Cortex of kidney (tissue), 1 donor: ENCODE measurements at places on chromosomes 16 and 17.

DNA sequence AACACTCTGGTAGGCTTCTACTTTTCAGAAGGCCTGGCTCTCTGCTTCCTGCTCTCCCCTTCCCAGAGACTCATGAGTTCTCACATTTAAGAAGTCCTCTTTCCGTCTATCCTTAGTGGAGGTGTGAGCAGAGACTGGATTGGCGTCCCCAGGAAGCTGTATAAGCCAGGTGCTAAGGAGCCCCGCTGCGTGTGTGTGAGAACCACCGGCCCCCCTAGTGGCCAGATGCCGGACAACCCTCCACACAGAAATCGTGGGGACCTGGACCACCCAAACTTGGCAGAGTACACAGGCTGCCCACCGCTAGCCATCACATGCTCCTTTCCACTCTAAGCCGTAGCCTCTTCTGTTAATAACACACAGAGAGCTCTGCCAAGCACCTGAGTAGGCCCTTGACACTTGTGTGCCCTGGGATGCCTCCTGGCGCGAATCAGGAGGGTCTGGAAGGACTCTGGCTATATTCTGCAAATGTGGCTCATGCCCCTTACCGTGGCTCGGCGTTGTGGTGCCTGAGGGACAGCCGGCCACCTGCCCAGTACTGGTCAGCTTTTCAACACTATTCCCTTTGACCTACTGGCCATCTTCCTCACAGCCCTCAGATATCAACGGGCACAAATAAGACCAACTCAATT, 13.9 kb downstream of the CYB5D2 start:
- DNase-seq, result no peak

- no peak for DNase-seq
Measured at GRCh38 chr16:24257958-24258357, 1.8 kb downstream of the CACNG3 start.

DNA sequence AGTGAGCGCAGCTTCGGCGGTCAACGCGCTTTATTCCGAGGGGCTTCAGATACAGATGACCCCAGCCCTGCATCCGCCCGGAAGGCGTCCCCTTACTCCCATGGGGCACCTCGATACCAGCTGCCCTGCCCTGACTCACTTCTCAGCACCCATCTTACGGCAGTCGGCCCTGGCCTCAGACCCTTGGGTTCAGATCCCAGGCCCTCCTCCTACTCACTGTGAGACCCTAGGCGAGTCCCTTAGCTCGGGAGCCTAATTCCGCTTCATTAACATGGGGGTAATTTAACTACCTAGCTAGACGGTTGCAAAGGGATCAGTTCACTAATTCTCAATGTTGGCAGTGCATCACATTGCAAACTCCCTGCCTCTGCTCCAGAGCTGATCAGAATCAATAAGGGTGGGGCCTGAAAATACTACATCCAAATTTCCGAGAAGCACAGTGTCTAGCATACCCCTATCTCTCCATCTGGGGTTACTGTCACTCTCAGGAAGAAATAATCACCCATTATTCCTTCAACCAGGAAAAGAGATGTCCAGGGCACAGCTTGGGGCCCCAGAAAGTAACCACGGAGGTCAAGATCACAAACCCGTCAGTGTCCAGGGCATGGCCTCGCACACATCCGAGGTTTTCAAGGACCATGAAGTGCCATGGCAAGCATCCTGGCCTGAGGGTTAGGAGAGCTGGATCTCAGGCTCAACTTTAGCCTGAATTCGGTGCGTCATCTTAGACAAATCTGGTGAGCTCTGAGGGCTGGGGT, 415 bp upstream of the FLOT2 start:
- no peak for DNase-seq

DNA sequence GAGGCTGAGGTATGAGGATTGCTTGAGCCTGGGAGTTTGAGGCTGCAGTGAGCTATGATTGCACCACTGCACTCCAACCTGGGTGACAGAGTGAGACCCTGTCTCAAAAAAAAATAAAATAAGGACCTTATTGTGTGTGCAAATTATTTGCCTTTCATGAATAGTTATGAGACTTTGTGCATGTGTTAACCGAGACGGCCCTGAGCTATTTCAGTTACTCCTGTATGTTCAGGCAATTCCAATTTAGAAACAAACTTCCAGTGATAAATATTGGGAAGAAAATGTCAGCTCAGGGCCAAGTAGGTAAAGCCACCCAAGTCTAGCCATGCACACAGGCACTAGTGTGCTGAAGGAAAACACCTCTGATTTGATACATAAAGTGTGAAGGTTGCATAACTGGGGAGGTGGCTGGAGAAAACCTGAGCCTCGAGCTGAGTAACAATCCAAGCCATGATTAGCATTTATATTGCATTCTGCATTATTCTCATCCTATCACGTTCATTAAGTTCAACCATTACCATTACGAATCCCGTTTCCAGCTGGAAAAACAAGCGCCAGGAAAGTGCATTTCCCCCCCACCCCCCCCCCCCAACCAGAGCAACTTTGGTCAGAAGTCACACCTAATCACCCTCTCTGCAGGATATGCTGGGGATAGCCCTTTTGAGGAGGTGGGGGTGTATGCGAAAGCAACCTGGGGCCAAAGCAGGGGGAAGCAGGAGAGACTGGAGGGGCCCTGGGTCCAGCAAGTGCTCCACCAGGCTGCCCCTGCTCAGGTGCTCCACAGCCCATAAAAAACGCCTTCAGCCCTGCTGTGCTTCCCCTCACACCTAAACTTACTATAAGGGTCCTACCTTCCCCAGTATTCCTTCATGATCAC, 18.6 kb upstream of the ENDOV start:
- DNase-seq, result no peak

GRCh38 chr16:51152691-51153576, 1.9 kb upstream of the SALL1 start:
- no peak for DNase-seq

- peak; percentile 34 for DNase-seq
Measured at GRCh38 chr16:48365601-48366164, 19.5 kb downstream of the SIAH1 start.

DNA sequence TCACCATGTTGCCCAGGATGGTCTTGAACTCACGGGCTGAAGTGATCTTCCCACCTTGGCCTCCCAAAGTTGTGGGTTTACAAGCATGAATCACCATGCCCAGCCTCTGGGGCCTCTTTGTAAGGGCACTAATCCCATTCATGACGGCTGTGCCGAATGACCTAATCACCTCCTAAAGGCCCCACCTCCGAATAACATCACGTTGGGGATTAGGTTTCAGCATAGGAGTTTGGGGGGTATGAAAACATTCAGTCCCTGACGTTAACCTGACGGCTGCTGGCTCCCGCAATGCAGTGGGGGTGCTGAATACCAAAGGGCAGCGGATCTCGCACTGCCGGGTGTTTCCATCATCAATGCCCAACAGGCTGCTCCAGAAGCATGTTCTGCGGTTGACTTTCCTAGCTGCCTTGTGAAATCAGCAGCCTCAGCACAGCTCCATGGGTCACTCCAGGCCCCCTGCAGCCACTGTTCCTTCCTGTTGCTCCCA, 120.8 kb upstream of the SEC14L1 start:
- DNase-seq, result no peak

DNA sequence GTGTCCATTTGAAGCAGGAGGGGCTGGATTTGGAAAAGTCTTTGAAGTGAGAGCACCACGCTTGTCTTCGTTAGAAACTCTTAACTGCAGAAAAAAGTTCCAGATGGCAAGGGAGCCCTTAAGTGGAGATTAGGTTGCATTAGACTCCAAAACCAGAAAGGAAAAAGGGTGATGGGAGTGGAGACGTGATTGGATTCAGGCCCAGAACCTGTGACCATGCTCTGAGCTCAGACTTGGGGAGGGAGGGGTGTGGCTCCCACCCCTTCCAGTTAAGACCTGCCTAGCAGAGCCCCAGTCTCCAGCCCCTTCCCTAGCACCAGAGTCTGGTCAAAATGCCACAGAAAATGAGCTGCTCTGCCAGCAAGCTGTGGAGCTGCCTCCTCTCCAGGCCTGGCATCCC, 6.4 kb upstream of the LGALS9 start:
- no peak for DNase-seq

GRCh38 chr17:19301973-19302372, 60.5 kb downstream of the B9D1 start:
- DNase-seq, result no peak

DNA sequence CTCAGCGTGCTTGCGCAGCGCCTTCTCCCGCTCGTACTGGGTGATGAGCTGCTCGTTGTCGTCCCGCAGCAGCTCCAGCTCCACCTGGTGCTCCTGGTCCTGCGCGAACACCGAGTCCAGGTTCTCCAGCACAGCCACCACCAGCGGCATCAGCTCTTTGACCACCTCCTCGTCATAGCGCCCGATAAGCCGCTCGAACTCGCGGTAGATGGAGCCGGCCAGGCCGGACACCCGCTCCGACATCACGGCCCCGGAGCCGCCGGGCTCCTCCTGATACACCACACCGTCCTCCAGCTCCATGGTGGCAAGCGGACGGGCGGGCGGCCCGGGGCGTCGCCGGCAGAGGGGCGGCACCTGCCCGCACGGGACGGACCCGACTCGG, 320 bp downstream of the SPAG9 start:
- no peak for DNase-seq

- DNase-seq, result no peak
Measured at GRCh38 chr16:57801098-57801808, 1.0 kb downstream of the KIFC3 start.

- no peak for DNase-seq
Measured at GRCh38 chr17:45013021-45013997, 38.1 kb downstream of the DCAKD start.

DNA sequence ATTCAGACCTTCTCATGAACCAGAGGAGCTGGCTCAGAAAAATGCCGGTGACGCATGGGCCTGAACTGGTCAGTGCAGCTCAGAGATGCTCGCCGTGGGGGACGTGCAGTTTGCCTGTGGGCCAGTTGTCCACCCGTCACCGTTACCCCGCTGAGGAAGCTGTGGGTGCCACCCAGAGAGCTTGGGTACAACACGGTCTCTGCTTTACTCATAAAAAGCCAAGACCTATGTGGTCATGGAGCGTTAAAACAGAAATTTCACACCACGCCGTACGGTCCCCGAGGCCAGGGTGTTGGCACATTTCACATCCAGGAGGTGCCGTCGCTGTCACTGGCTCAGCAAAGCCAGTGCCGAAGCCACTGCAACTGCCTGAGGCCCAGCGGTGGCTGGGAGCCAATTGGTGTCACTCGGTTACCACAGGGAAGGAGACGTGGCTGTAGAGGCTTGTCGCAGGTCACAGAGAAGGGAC, 120.9 kb downstream of the METRNL start:
- DNase-seq, result no peak

DNA sequence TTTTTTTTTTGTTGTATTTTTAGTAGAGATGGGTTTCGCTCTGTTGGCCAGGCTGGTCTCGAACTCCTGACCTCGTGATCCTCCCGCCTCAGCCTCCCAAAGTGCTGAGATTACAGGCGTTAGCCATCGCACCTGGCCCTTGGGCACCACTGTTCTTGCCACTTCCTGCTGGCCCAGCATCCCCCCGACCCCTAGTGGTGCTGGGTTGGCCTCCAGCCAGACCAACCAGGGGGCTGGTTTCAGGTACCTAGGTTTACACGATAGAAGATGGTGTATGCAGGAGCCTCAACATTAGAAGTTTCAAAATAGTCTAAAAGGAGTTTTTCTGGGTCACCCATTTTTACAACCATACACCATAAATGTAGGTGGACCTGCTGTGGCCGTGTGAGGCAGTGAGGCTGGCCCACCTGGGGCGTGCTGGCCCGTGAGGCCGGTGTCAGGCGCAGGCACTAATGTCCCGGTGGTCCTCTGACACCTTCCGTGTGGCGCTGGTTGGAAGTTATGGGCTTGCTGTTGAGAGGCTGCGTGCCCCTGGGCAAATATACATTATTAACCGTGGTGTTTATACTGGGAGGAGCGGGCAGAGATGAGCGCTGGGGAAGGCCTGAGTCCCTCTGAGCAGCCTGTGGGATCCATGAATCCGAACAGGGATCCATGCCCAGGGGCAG, 43.5 kb downstream of the CFAP20 start:
- DNase-seq, result no peak

GRCh38 chr17:47660064-47660492, 10.4 kb downstream of the KPNB1 start:
- no peak for DNase-seq

DNA sequence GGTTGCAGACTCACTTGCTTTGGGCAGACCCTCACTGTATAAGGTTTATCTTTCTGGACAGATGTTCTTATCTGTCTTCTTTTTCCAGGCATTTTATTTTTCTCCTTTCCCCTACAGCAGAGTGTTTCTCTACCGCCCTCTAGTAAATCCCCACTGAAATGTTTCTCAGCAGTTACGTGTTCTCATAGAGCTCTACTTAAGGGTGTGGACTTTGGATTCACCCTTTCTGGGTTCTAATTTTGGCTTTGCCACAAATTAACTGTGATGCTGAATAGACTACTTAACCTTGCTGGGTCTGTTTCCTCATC, 2.0 kb downstream of the ADAT1 start:
- no peak for DNase-seq

DNA sequence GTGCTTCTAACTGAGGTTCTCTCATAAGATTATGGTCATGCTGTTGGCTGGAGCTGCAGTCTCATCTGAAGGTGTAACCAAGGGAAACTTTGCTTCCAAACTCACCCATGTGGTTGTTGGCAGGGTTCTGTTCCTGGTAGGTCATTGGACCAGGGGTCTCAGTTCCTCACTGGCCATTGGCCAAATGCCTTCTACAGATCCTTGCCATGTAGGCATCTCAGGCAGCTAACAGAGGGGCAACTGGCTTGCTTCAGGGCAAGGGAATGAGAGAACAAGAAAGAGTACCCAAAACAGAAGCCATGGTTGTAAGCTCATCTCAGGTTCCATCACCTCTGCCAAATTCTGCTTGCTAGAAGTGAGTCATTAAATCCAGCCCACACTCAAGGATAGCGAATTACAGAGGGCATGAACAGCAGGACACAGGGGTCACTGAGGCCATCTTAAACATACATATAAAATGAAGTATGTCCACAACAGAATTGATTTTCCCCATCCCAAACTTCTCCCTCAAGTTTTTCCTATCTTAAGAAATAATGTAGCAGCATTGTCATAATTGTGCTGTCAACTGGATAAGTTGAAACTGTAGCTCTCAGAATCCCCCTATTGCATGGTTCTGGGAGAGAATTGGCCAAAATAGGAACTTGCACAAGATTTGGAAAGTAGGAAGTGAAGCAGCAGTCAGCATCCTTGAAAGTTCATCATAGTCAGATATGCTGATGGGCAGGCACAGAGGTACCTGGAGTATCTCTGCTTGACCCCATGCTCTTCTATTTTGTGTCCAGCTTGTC, 42.4 kb upstream of the CES5A start:
- no peak for DNase-seq

- DNase-seq, result no peak
Measured at GRCh38 chr16:31875928-31876547, 2.4 kb downstream of the ZNF267 start.

GRCh38 chr17:19316761-19317358, 45.7 kb downstream of the B9D1 start:
- DNase-seq, result no peak

GRCh38 chr17:9828296-9829295, 2.9 kb downstream of the GLP2R start:
- DNase-seq, result no peak

GRCh38 chr16:84953190-84953746, 58.1 kb downstream of the ZDHHC7 start:
- no peak for DNase-seq

DNA sequence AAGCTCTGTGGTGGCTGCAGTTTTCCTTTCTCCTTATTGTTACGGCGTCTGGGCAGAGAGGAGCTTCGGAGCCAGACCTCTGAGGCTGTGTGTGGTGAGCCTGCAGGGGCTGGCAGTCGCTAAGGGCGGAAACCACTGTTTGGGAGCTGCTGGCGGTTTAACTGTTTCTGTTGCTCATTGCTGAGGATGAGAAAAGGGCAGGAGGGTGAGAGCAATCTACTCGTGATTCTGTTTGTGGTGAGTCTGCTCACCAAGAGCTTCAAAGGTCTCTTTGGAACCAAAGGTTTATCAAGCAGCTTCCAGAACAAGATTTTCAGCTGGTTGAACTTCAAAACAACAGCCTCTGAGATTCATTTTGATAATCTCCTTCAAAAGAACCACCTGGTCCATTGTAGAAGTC, 143.9 kb downstream of the ANKFN1 start:
- no peak for DNase-seq
